NCI-H774 (cell line): ENCODE measurements at places on chromosomes 1 and 21.

- no peak for DNase-seq
Measured at GRCh38 chr1:4848431-4848830, 194.0 kb downstream of the AJAP1 start.

- no peak for DNase-seq
Measured at GRCh38 chr1:222974496-222974895, 159.7 kb downstream of the DISP1 start.

- DNase-seq = no peak
Measured at GRCh38 chr1:244137725-244138124, 86.6 kb downstream of the ZBTB18 start.

DNA sequence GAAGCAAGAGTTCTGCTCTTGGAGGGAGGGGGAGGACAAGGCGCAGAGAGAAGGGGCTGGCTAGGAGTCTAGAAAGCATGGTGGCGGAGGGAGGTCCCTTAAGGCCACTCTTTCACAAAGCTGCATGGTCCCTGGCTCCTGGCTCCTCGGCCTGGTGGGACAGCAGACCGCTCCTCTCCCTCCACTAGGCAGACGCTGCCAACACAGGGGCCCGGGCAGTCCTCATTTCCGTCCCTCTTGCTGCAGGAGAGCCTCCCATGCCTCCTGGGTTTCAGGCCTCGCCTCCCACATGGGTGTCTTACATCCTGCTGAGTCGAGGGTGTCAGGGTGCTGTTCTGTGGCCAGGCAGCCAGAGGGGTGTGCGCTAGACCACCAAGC is 108.0 kb downstream of the CASZ1 start:
- no peak for DNase-seq

DNA sequence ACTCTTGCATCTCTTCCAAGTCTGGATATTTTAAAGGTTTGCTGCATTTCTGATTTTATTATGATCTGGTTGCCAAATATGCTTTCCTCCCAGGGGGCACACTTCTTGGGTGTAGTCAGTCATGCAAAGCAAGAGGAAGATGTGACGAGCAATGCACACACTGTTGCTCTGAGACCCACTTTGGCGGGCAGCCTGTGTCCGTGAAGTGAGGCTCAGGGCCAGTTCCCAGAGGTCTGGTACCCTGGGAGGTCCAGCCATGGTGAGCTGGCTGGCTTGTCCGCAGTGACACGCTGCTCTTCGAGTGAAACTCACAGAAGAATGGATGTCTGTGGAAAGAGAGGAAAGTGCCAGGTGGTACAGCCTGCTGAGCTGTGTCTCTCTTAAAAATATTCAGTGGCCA is 52.8 kb upstream of the EDN2 start:
- no peak for DNase-seq

GRCh38 chr1:220954321-220955075 is 75.3 kb downstream of the HLX start:
- no peak for DNase-seq

DNA sequence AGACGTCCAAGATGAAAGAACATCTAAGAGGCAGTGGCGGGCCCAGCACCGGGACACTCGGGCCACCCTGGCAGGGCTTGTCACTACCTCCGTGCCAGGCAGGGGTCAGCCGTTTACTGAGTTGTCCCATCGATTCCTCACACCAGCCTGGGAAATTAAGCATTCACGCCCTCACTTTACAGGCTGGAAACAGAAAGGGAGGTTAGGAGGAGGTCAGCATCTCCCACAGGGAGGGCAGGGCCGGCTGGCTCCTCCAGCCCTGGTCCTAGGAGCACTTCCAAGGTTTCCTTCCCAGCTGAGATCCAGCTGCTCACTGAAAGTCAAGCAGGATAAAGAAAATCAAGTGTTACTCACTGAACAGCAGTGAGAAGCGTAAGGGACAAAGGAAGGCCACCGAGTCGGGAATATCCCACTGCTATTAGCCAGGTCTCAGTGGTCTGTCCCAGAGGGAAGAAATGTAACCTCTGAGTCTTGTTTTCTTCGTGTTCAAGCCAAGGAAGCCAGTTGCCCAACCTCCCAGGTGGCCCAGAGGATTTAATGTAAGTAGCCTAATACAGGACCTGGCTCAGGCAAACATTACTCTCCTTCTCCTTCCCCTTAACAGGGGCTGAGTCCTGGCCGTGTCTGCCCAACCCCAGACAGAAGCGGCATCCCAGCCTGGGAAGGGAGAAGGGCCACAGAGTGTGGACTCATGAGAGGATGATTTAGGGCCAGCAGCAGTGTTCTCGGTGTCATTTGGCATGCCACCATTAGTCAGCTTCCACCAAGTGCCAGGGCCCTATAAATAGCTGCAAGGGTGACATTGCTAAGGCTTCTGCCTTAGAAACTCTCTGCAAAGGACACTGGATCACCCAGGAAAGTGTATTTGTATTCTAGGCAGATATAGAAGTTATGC is 203.1 kb upstream of the GALNT2 start:
- no peak for DNase-seq

- DNase-seq = no peak
Measured at GRCh38 chr1:223242971-223243370, 99.9 kb upstream of the TLR5 start.

- no peak for DNase-seq
Measured at GRCh38 chr1:202811296-202812175, 782 bp downstream of the PCAT6 start.

DNA sequence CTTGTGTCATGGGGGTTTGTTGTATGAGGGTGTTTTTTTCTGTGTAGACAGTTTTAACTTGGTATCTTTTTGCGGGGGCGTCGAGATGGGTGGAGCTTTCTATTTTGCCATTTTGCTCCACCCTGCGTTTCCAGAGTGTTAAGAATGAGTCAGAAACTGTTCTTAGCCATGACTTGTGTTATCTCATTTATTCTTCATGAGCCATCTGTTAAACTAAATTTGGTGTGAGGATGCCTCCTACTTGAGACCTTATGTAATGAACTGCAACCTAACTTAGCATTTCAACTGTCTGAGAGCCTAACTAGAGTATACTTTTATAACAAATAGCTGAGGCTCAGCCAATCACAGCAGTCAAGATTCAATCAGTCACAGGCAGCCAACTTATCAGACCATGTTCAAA is 1873.5 kb downstream of the NCAM2 start:
- no peak for DNase-seq

GRCh38 chr1:42937836-42938644 is 20.6 kb downstream of the SLC2A1 start:
- DNase-seq = no peak

GRCh38 chr1:112501810-112502641 is 6.7 kb upstream of the WNT2B start:
- DNase-seq = peak; percentile 29
